ENCODE measurements at places on chromosomes 3 and 15.

- DNase-seq, result no peak
These were observed 209.9 kb upstream of the RGMA start for GRCh38 chr15:93298901-93299300.

- DNase-seq, result no peak
These were observed 29.6 kb upstream of the RPL32 start for GRCh38 chr3:12870942-12871341.

- no peak for DNase-seq
These were observed 237.6 kb upstream of the BHLHE40 start for GRCh38 chr3:4741404-4742307.

GRCh38 chr15:89408372-89409183 lies 74.0 kb upstream of the POLG start:
- no peak for DNase-seq

GRCh38 chr3:48194446-48195071 lies 6.3 kb upstream of the CDC25A start:
- no peak for DNase-seq

- DNase-seq, result no peak
These were observed 41.7 kb downstream of the DAPK2 start for GRCh38 chr15:64004587-64004986.

GRCh38 chr3:30141178-30141581 lies 465.2 kb upstream of the TGFBR2 start:
- no peak for DNase-seq

GRCh38 chr3:72505539-72506405 lies 342.5 kb downstream of the SHQ1 start:
- DNase-seq, result no peak

- DNase-seq, result no peak
These were observed 137.7 kb downstream of the NSMCE3 start for GRCh38 chr15:29131840-29132420.

GRCh38 chr3:138381950-138382715 lies 33.8 kb downstream of the MRAS start:
- no peak for DNase-seq

DNA sequence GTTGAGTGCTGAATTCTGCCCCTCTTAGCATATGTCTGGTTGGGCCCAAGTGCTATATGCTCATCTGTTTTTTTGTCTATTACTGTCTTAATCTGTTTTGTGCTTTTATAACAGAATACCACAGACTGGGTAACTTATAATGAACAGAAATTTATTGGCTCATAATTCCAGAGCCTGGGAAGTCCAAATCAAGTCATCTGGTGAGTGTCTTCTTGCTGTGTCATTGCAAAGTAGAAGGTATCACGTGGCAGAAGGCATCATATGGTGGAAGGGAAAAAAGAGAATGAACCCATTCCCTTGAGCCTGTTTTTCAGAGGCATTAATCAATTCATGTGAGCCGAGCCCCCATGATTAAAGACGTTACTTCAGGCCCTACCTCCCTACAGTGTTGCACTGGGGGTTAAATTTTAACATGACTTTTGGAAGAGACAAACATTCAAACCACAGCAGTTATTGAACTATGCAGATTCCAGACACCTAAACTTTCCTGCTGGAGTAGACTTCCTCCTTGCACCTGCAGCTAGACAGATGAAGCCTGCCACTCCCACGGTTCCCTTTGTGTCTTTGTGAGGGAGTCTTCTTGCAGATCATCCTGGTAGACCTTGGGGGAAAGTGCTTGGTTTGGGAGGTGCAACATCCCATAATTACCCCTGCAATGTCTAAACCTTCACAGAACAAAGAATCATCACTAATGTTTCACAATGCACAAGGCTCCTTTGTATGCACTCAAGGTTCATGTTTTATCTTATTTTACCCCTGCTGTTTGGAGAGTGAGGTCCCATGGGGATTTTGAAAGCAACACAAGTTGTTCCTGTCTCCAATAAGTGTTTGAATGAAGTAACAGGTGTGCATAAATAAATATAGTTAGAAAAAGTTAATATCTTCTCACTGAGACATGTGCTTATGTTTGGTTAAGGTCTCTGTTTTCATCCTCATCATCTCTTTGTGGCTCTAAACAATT lies 64.7 kb upstream of the XCR1 start:
- DNase-seq, result no peak

DNA sequence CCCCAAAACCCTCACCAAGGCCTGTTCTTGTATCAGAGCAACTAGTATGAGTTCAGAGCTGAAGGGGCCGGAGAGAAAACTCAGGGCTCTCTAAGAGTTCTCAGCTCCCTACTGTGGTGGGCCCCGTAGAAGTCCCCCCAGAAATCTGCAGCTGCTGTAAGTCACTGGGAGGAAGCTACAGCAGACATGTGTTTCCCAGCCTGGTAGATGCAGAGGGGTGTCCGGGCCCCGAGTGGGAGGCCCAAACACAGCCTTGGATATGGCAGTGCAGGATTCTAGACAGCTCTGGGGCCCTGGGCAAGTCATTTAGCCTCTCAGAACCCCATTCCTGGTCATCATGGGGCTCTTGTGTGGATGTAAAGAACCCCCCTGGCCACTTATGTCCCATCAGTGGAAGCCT lies 39.2 kb upstream of the CSPG4 start:
- DNase-seq, result no peak

DNA sequence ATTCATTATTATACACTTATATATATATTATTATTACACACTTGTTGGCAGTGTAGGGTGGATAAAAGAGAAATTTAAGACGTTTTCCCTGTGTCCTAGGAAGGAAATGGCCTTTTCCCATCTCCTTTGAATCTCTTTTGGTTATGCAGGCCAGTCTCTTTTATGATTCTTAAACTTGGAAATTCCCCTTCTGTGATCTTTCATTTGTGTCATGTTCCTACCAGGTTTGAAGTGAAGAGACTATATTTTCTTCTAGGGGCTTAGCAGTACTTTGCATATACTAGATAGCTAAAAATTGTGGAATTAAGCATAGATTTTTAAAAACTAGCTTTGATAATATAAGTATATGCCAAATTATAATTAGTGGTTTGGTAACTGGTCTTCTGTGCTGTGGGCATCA lies 58.5 kb downstream of the BBX start:
- no peak for DNase-seq

DNA sequence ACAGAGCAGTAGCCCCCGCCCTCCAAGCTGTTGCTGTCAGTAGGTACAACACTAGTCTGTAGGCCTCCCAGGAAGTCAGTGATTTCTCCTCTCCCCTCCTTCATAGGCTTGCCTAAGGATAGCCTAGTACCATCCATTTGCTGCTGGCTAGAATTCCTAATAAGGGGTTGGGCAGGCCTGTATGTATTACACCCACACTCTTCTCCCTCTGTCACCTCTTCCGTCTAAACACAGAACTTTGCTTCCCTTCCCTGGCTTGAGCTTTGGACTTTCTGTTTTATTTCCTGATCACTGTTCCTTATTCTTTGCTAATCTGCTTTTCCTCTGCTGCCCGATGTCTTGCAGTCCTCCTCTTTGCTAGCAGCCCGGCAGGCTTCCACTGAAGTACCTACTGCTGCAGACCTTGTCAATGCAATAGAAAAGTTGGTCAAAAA lies 93.4 kb upstream of the UMPS start:
- DNase-seq, result no peak

DNA sequence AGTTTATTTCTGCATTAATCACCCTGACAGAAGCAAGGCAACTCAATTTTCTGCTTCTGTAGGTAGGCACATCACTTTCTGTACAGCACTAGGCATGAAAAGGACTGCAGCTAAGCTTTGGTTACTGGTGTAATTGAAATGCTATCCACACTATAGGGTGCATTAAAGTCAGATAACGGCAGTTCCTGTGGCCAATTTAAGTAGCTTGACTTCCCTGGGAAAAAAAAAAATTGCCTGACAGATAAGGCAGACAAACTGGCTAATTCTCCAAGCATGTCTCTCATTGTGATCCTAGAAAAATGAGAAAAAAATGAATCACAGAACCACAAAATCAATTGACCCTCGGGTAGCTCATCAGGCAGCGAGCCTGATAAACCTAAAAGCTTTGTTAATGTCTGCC lies 151.4 kb downstream of the MEIS2 start:
- no peak for DNase-seq

DNA sequence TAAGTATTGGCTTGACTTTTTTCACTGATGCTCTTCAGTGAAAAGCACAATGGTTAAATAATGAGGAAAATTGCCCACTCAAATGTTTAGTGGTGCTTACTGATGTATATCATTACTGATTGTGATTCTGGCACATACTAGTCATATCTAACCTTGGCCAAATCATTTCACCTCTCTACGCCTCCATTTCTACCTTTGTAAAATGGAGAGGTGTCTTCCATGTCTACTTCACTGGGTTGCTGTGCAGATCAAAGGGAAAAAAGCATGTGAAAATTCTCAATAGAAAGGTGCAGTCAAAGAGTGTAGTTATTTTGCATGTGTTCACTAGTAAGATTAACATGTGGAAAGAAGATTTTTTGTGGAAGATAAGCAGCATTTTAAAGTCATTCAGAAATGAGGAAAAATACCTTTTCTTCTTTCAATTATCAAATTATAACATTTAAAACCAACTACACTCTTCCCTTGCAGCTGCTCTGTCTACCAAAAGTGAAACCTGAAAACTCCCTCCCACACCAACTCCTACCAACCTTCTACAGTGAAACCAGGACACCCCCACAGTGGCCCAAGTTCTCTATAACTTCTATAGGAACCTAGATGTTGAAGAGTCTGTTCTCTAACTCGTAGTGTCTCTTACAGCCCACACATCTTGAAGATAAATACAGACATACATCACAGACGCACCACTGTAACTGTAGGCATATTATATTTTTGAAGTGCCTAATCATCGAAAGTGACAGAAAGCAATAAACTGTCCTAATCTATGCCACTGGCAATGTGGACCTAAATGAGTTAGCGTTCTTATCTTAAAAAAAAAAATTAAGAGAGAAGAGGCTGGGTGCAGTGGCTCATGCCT lies 1.4 kb downstream of the CD200R1 start:
- DNase-seq, result no peak

DNA sequence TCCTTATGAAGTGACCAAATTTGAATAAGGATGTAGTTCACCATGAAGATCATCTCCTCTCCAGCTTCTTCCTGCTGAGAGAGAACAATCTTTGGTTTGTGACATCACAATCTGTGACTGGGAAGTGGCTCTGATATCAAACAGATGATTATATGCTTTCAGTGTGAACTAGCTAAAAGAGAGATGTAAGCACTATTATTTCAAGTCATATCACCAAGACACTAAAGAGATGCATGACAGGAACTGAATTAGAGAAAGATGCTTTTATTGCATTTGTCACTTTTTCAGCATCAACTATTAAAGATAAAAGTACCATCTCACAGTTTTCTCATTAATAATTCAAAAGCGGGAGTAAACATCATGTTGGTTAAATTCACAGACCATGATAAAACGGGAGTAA lies 3.5 kb downstream of the CHRM5 start:
- DNase-seq, result no peak

- no peak for DNase-seq
These were observed 44.2 kb downstream of the DNAJC13 start for GRCh38 chr3:132461544-132461943.

GRCh38 chr3:163368168-163368567 lies 1710.1 kb downstream of the SI start:
- DNase-seq, result no peak

Data from frontal cortex (tissue), 4 donors.